ENCODE measurements at places on chromosomes 3 and 15.

- DNase-seq: no peak
Measured at GRCh38 chr15:69475769-69476358, 23.2 kb downstream of the RPLP1 start.

GRCh38 chr3:195511136-195511535, 32.0 kb downstream of the PPP1R2 start:
- no peak for DNase-seq

GRCh38 chr3:124840331-124840730, 46.8 kb downstream of the ITGB5 start:
- no peak for DNase-seq

GRCh38 chr3:105387122-105387751, 20.5 kb downstream of the ALCAM start:
- DNase-seq: no peak

- no peak for DNase-seq
Measured at GRCh38 chr3:4721511-4721911, 228.4 kb downstream of the ITPR1 start.

DNA sequence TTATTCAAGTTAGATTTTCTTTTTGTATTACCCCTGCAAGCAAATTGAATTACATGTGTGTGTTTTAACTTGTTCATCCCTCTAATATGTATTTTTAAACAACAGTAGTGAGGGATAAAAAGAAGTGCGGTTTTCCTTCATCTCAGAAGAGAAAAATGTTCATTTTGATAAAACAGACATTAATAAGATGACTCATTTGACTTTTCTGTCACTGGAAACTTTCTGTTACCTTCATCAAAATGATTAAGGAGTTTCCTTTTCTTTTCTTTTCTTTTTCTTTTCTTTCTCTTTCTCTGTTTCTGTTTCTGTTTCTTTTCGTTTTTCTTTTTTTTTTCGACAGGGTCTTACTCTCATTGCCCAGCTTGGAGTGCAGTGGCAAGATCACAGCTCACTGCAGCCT, 53.0 kb downstream of the ECT2 start:
- no peak for DNase-seq

- DNase-seq: no peak
Measured at GRCh38 chr15:58517252-58517681, 85.5 kb downstream of the LIPC start.

DNA sequence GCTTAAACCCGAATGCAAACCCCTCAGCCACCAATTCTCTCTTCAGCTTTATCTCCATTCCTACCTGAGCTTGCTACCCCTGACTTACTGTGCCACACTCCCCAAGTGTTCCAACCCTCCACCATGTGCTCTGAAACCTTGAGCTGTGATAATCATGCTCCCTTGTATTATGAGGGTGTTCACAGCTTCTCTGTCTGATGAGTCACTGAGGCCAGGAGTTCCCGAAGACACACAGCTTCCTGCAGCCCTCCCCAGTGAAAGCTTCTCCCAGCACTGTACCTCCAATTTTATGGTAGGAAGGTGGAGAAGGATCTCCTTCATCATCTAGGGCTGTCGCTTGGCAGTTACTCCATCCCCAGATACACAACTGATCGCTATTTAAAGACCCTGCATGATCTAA, 24.9 kb downstream of the STAC start:
- DNase-seq: no peak

GRCh38 chr15:70493376-70493775, 270.0 kb downstream of the UACA start:
- DNase-seq: no peak

DNA sequence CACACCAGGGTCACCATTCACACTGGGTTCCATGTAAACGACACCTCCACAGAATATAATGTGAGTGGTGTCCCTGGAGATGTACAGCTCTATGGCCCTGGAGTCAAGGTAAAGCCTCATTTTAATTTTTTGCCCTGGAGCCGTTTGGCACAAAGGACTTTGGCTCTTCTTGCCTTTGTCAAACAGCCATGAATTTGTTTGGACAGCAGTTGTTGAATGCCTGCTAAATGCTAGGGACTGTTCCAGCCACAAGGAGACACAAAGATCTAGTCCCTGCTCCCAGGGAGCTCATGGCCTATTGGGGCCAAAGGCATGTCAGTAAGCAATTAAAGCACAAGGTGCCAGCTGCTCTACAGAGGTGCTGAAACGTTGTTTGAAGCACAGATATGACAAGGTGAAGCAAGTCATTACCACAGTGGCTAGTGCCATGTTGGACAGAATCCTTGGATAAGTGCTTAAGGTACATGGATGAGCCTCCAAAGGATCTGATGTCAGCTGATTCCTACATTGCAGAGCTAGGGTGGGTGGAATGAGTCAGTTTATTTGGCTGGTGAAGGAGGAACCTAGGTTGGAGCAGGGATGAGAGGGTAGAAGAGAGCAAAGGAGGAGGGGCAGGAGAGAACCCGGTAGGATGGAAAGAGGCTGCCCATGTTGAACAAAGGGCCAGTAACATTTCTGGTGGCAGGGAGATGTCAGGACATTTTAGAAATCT, 171.9 kb upstream of the CTDSPL start:
- DNase-seq: no peak

GRCh38 chr3:193231201-193231600, 9.8 kb upstream of the PLAAT1 start:
- DNase-seq: no peak

Data from pulmonary artery endothelial cell (primary cell).